Activated naive CD8-positive, alpha-beta T cell treated with anti-CD3 and anti-CD28 coated beads, Interleukin-2, amount 50 U/mL, for 24 hours (primary cell): ENCODE measurements at places on chromosomes 11 and 22.

DNA sequence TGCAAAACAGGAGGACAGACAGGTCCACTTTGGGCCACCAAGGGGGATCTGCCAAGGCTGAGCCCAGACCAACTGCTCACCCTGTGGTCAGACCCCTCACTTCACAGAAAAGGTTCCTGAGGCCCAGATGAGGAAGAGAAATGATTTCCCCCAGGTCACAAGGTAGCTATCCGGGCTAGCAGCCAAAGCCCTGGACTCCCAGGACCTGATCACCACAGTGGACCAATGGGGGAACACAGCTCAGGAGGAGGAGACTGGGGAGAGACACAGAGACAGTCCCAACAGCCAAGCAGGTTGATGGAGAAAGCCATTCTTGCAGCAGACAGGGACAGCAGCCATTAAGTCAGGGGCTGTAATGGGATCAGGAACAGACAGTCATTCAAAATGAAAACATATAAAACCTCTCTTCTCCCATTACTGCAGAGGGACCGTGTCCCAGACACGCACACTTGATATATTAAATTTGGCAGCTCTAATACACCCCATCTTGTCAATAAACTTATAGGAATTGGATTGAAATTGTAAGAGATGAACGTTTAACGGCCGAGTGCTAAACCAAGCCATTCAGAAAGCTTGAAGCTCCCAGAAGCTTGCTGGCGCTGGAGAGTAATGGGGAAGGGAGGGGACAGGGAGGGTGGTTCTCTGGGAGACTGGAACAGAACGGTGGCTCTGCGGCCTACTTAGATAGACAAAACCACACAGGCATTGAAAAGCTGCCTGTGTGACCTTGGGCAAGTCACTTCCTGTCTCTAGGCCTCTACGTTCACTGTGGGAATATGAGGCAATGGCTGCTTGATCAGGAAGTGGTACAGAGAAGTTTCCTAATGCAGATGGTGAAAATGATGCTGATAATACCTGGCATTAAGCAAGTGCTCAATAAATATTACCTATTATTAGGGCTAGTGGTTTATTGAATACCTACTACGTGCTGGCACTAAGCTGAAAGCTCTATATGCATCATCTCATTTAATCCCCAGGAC, 16.0 kb downstream of the ZMAT5 start:
- no peak overlapping the region for H3K4me3 ChIP-seq
- H3K27ac ChIP-seq: peak overlapping the region; percentile 31
- H3K27me3 ChIP-seq: no peaks in the 10 kb centered on the region
- H3K36me3 ChIP-seq: peaks cover 4% of the 10 kb centered on the region

- H3K4me1 ChIP-seq: peaks cover 13% of the 10 kb centered on the region
- H3K4me3 ChIP-seq: no peak overlapping the region
- no peak overlapping the region for H3K27ac ChIP-seq
- no peaks in the 10 kb centered on the region for H3K36me3 ChIP-seq
- DNase-seq: peak; percentile 64
- no peaks in the 10 kb centered on the region for H3K27me3 ChIP-seq
Observed at GRCh38 chr11:47355283-47356128, 3.0 kb upstream of the MYBPC3 start.

DNA sequence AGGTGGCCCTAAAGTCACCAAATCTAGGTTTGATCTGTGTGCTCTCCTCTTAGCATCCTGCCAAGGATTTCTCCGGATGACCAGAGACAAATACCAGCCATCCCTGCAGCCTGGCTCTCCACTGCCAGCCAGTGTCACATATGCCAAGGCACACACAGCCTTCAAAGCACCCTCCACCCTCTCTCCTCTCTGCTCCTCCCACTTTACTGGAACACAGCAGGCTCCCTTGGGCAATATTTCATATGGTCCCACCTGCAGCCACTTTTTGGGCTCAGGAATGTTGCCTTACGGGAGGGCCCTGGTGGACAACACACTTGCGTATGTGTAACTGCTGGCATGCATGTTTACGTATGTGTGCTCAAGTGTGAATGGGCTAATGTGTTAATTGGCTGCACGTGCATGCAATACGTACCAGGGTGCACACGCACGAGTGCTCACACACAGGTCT, 183.9 kb downstream of the CEP164 start:
- H3K4me1 ChIP-seq: no peaks in the 10 kb centered on the region
- no peak overlapping the region for H3K4me3 ChIP-seq
- DNase-seq: no peak

DNA sequence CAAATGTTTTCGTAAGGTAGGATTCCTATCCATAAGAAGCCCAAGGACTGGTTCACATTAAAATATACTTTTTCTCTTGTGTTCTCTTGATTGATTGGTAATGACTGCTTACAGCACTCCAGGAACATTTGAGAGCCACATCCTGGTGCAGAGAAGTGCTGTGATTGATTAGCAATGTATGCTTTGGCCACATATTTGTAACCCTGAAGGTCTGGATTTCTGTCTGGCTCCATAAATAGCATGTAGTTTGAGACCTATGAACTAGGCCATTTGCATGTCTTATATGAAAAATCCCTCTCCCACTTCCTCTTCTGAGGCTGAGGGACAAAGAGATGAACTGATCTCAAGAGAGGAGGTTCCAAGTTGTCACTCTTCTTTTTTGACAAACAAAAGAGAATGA, 49.3 kb upstream of the CD44 start:
- no peaks in the 10 kb centered on the region for H3K27me3 ChIP-seq
- no peaks in the 10 kb centered on the region for H3K36me3 ChIP-seq
- H3K4me1 ChIP-seq: peaks cover 63% of the 10 kb centered on the region
- DNase-seq: no peak
- no peak overlapping the region for H3K4me3 ChIP-seq

DNA sequence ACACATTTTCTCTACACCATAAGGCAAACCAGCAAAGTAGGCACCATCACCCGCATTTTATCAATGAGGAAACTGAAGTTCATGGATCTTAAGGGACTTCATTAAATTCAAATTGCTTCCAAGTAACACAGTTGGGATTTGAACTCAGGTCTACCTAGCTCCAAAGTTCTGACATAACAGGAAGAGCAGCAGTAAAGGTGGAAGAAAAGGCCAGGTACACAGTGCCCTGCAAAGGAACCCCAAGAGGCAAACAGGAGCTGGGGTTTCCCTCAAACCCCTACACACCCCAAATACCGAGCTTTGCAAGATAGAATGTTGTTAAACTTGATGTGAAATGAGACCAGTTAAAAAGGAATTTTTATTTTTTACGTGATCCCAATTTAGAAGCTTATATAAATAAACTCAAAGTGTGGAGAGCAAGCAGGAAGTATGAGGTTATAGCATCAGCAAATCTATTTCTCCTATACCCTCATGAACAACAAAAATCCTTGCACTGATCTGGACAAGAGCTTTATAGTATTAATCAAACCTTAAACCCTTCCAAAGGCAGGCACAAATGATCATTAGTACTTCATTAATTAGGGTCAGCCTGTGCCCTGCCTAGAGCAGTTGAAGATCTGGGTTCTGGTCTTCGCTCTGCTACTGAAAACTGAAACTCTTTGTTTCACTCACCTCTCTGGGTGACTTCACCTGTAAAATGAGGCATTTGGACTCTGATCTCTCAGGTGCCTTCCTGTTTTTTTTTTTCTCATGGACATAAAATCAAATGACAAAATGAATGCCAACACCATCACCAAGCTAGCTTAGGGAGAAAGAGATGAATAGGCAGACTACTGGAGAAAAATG, 36.5 kb downstream of the SYTL2 start:
- H3K4me1 ChIP-seq: peaks cover 25% of the 10 kb centered on the region
- no peak overlapping the region for H3K27ac ChIP-seq
- no peaks in the 10 kb centered on the region for H3K27me3 ChIP-seq
- H3K36me3 ChIP-seq: no peaks in the 10 kb centered on the region

- H3K4me1 ChIP-seq: peaks cover 26% of the 10 kb centered on the region
- peak within 1 kb of the TSS; percentile 54 for H3K4me3 ChIP-seq
- H3K27me3 ChIP-seq: peaks cover 23% of the 10 kb centered on the region
- peak; percentile 24 for DNase-seq
Observed at GRCh38 chr11:60924110-60924905, at the start of gene TMEM132A. Gene TMEM132A, plus strand, starts transcription at chr11:60924460. Its CDS starts 174 bp downstream, at chr11:60924634.

- peaks cover 2% of the 10 kb centered on the region for H3K36me3 ChIP-seq
- H3K4me1 ChIP-seq: peaks cover 7% of the 10 kb centered on the region
- peak; percentile 56 for DNase-seq
- peaks cover 6% of the 10 kb centered on the region for H3K27me3 ChIP-seq
- H3K27ac ChIP-seq: no peak within 1 kb of the TSS
- peak within 1 kb of the TSS; percentile 62 for H3K4me3 ChIP-seq
Observed at GRCh38 chr11:45885274-45885920, at the start of gene MAPK8IP1. Gene MAPK8IP1, plus strand, starts transcription at chr11:45885651. Its CDS starts 170 bp downstream, at chr11:45885821.

- peaks cover 79% of the 10 kb centered on the region for H3K4me1 ChIP-seq
- peaks cover 19% of the 10 kb centered on the region for H3K36me3 ChIP-seq
- H3K4me3 ChIP-seq: no peak overlapping the region
- peak overlapping the region; percentile 64 for H3K27ac ChIP-seq
- peak; percentile 37 for DNase-seq
Observed at GRCh38 chr11:73969991-73970800, 12.4 kb downstream of the UCP2 start.

DNA sequence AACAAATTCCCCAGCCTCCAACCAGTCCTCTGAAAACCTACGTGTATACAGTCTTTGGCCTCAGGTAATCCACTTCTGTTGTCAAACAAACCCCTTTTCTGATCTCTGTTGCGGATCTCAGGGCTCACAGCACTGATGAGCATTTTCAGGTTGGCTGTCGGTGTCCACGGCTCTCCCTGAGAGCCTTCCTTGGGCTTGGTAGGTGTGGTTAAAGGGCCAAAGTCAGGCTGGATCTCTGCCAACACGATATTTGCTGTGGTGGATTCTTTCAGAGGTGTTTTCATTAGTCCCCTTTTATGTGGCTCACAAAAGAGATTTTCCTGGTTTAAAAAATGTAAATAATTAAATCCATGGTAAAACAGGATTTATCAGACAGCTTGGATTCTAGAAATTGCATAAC, 2.9 kb downstream of the E2F8 start:
- no peak overlapping the region for H3K27ac ChIP-seq
- peaks cover 19% of the 10 kb centered on the region for H3K4me1 ChIP-seq
- H3K27me3 ChIP-seq: peaks cover 28% of the 10 kb centered on the region

GRCh38 chr11:76107971-76108370, 98.3 kb downstream of the WNT11 start:
- H3K36me3 ChIP-seq: peaks cover 2% of the 10 kb centered on the region
- no peak overlapping the region for H3K27ac ChIP-seq
- no peaks in the 10 kb centered on the region for H3K4me1 ChIP-seq
- no peaks in the 10 kb centered on the region for H3K27me3 ChIP-seq
- DNase-seq: no peak

GRCh38 chr22:47168900-47169800, 406.7 kb downstream of the TBC1D22A start:
- H3K27ac ChIP-seq: no peak overlapping the region
- H3K4me3 ChIP-seq: no peak overlapping the region
- H3K36me3 ChIP-seq: peaks cover 14% of the 10 kb centered on the region
- DNase-seq: no peak

DNA sequence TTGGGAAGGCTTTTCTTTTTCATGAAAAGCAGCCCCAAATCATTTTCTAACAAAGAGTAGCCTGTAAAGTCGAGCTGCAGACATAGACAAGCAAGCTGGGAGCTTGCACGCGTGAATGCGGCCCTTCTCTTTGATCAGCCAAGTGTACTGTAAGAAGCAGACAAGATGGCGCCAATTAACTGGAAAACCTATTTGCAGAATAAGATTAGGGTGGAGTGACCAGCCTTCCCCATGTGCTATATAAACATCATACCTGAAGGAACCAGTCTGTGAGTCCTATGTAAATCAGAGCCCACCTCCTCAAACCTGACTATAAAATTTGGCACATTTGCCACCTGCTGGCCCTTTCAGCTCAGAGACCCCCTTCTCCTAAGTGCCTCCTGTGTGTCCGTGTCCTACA, 982.7 kb downstream of the OPCML start:
- H3K27ac ChIP-seq: no peak overlapping the region
- H3K36me3 ChIP-seq: no peaks in the 10 kb centered on the region
- H3K4me3 ChIP-seq: no peak overlapping the region

DNA sequence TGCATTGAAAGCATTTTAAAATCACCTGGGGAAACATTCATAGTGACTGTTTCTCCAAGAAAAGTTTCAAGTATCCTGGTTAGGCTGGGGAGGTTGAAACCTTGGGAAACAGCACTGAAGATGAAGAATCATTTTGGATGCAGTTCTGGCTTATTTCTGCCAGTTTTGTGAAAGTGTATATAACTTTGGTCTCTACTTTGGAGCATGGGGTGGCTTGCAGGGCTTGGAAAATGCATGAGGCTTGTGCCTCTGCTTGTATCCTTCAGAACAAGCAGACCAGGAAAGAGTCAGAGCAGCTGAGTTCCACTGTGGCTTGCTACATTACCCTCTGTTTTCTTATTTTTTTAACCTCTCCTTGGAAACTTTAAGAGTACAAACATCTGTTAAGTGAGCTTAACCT, 19.5 kb downstream of the SLC5A12 start:
- no peak for DNase-seq
- no peaks in the 10 kb centered on the region for H3K36me3 ChIP-seq
- H3K4me3 ChIP-seq: no peak overlapping the region
- no peaks in the 10 kb centered on the region for H3K27me3 ChIP-seq
- H3K27ac ChIP-seq: no peak overlapping the region
- no peaks in the 10 kb centered on the region for H3K4me1 ChIP-seq

DNA sequence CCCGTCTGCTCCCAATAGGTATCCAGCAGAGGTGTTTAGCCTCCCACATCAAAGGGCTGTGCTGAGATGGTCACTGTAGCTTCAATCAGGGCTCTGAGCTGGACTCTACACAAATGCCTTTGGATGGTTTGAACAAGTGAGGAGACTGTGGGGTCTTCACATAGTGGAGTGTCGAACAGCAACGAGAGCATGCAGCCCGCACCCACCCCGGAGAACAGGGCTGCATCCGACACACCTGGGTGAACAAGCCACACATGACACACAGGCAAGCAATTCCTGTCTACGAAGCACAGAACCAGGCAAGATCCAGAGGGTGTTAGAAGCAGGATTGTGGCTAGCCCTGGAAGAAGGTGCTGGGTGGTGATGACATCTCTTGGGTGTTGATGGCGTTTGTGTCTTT, 58.0 kb upstream of the FGF3 start:
- no peaks in the 10 kb centered on the region for H3K36me3 ChIP-seq
- no peak overlapping the region for H3K4me3 ChIP-seq
- no peak for DNase-seq
- no peaks in the 10 kb centered on the region for H3K4me1 ChIP-seq

DNA sequence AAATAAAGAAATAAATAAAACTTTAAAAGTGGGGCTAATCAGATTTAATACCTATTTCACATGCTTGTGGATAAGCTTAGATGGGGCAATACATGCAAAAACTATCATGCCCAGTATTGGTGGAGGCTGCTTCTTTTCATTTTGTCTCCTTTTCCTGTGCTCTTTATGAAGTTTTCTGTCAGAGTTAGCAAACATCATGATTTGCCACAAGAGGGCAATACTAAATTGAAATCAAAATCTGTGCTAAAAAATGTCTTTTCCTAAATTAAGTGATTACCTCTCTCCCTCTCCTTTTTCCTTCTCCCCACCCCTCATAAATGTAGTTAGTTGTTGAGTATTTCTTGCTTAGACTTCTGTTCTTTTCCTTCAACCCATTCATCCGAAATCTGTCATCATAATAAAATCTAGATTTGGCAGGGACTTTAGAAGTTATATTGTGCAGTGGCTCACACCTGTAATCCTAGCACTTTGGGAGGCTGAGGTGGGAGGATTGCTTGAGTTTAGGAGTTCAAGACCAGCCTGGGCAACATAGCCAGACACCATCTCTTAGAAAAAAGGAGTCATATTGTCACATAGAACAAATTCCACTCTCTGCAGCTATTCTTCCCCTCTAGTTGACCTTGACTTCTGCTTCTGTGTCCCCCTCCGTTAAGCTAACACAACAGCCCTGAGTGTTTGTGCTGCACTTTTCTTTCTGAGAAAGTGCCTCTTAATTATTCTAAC, 4.7 kb upstream of the ARHGAP42 start:
- H3K4me3 ChIP-seq: no peak overlapping the region
- peaks cover 8% of the 10 kb centered on the region for H3K27me3 ChIP-seq
- no peak overlapping the region for H3K27ac ChIP-seq
